Activated naive CD4-positive, alpha-beta T cell (primary cell): ENCODE measurements at places on chromosomes 3 and 15.

DNA sequence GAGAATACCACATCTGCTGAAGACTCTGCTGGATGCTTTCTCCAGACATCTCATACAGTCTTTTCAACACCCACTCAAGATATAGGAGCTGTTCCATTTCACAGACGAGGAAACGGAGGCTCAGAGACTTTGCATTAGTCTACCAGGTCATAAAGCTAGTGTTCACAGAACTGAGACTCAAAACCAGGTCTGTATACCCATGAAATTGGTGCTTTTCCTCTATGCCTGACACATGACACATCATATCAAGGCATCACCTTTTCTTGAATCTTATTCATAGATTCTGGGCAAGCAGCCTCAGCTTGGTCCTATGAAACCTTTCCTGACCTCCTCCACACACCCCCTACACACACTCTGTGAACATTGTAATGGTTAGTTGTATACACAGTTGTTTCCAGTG lies 101.2 kb downstream of the LPP start:
- DNase-seq = no peak

DNA sequence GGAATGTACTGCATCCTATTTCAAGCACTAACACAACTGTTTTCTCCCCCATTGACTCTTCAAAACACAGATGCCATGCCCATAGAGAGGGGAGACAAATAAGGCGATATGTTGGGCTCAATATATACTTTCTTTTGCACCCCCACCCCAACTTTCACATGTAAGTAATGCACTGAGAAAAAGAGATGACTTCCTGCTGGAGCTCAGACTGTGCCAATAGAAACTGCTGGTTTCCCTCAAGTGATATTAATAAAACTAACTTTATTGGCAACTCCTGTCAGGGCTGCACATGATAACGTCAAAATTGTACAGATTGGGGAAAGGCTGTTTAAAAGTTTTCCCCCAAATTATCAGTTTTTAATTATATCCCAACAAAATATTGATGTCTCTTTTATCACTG lies 163.0 kb downstream of the TNIK start:
- DNase-seq = no peak

DNA sequence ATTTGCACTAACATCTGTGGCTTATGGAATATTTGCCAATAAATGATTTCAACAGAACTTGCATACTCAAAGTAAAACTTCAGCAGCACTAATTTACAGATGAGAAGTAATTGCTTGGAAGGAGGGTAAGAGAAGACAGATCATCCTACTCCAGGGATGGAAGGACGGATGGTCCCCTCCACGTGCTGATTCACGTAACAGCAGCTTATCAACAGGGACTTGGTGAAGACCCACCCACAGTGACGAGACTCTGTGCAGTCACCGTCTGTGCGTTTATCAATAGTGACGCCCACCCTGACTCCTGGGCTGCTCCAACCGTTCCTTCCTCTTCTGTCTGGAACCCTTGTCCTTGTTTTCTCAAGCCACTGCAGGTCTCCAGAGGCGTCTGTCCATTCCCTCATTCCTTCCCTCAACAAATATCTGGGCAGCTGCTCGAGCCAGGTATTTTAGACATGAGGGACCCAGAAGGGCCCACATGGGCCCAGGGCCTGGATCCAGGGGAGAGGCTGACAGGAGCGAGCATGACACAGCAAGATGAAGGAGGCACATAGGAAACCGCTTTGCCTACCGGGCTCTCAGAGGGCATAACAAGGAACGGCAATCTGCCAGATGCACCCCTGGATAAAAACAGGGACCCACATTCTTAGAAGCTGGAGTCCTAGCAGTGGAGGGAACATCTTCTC lies 33.3 kb downstream of the PCSK6 start:
- DNase-seq = no peak

DNA sequence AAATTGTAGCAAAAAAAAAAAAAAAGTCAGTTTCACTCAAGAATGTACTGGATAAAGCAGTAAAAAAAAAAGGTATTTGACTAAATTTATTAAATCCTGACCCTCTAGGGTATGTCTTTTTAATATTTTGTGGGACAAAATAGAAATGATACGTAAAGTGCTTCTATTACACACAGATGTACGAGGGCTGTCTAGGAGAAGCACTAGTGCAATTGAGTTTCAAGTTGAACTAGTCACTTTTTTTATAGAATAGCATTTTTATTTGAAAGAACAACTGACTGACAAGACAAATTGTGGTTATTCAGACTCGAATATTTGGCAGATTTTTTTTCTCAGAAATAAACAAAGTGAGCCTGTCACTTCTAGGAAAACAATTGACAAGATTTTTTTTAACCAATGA lies 49.0 kb downstream of the CCDC54 start:
- no peak for DNase-seq

- DNase-seq = no peak
These were observed 39.5 kb upstream of the ZBTB20 start for GRCh38 chr3:115186351-115187148.

DNA sequence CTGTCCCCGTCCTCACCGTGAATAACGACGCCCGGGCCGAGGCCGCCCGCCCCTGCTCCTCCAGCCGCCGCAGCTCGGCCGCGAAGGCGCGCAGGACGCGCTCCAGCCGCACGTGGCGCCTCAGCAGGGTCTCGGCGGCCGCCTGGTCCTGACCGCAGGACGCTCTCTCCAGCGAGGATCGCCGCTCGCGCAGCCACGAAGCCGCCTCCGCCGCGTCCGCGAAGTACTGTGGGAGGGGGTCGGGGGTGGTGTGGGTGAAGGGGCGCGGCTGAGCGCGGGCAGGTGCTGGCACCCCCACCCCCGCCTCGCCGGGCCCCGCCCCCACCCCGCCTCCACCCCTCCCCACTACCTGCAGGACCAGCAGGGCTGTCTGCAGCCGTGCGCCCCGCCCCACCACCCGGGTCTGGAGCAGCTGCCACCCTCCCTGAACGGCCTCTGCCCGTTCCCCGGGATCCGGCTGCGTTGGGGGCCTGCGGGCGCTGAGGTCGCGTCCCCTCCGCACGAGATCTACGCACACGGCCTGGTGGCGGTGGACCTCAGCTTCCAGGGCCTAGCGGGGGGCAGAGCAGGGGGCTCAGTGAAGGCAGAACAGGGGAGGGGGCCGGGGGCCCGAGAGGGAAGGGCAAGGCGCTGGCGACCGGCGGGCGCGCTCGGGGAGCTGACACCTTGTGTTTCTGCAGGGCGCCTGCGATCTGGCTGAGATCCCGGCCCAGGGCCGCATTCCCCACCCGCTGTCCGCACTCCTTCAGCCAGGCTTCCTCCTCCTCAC lies 11.7 kb downstream of the SPTBN5 start:
- no peak for DNase-seq

DNA sequence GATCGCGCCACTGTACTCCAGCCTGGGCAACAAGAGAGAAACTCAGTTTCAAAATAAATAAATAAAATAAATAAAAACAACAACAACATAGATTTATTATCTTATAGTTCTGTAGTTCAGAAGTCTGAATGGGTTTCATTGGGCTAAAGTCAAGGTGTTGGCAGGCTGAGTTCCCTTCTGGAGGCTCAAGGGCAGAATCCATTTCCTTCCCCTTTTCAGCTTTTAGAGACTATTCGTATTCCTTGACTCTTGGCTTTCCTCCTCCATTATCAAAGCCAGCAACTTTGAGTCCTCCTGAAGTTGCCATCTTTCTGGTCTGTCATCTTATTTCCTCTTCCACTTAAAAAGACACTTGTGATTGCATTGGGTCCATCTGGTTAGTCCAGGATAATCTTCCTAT lies 12.1 kb downstream of the BLM start:
- DNase-seq = no peak

DNA sequence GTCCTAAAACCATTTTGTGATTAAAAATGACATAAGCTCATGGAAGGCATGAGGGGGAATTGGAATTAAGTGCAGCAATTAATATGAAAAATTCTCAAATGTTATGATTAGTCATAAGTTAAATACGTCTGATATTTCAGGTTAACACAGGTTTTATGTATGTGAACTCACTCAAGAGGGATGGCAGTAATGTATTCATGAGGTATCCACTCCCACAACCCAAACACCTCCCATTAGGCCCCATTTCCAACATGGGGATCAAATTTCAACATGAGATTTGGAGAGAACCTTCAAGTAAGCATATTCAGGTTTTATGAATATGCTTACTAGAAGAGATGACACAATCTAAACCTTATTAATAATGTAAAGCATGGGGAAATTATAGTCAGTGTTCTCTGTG lies 41.6 kb upstream of the IL20RB start:
- no peak for DNase-seq
